Fibroblast of skin of left biceps (primary cell): ENCODE measurements at places on chromosomes 2 and 18.
A peak's percentile ranks its signal among the peaks of the same experiment; 100 is the strongest.

DNA sequence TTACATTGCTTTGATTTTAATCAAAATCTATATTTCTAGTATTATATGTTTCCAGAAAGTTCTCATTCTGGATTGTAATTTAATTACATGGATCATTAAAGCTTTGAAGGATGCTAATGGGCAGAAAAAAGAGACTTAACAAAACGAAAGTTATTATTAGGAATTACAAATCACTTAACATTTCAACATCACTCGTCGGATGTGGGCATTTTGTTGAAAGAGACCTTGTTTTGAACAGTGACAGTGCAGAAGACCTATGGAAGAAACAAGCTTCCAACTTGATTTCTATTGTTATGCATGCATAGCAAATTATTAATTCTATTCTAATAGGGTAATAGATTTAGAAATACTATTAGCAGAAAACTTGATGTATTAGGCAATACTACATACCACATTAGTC, 31.4 kb upstream of the DARS1 start:
- no peak for DNase-seq

DNA sequence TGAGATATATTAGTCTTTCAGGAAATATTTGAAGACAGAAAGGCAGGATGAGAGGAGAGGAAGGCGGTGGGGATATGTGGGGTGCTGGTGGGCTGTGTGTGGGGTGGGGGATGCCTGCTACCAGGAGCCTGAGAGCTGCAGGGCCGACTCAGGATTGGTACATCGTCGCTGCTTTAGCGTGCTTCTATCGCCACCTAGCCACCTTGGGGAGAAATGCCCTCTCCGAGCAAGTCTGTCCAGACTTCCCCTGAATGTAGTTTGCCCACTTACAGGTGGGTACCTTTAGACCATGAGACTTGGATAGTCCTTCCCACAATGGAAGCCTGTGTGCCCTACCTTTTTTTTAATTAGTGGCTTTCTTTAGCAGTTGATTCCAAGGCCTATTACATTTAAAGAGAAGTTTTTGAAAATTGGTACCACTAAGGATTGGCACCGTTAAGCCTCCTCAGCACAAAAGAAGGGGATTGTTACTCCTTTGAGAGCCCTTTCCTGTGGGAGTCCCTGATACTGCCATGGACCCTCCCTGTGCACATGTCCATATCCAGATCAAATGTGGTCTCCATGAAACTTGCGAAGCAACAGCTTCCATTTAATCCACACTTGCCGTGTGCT, 114.1 kb upstream of the NDUFV2 start:
- DNase-seq, result no peak

- DNase-seq, result no peak
Measured at GRCh38 chr2:240623531-240624010, 1.7 kb upstream of the GPR35 start.

DNA sequence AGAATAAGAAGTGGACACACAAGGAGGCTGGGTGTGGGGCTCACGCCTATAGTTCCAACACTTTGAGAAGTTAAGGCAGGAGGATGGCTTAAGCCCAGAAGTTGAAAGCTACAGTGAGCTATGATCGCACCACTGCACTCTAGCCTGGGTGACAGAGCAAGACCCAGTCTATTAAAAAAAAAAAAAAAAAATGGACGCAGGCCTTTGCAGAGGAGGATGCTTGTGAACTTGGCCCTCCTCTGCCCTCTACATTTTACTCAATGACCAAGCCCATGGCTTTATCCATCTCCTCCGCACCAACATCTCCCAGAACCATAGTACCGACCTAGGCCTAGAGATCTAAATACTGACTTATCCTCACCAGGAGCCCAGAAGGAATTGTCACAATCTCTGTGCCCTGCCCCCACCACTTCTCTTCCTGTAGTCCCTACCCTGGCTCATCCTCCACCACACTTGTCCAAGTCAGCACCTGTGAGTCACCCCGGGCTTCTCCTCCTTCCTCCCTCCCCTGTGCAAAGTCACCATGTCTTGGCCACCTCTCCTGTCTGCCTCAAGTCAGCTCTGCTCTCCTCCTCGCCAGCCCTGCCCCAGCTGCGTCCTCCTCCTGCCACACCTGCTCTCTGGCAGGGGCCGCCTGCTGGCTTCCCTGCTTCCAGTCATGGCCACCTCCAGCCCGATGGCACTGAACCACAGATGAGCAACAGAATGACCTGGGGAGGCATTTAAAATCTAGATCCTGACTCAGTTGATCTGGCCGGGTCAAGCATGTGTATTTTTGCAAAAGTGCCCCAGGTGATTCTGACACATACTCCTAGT, 35.8 kb upstream of the ASPRV1 start:
- DNase-seq, result no peak

GRCh38 chr2:179580378-179581146, 280.9 kb downstream of the ZNF385B start:
- no peak for DNase-seq

- DNase-seq, result no peak
Measured at GRCh38 chr18:26086959-26087358, 3.5 kb downstream of the SS18 start.

DNA sequence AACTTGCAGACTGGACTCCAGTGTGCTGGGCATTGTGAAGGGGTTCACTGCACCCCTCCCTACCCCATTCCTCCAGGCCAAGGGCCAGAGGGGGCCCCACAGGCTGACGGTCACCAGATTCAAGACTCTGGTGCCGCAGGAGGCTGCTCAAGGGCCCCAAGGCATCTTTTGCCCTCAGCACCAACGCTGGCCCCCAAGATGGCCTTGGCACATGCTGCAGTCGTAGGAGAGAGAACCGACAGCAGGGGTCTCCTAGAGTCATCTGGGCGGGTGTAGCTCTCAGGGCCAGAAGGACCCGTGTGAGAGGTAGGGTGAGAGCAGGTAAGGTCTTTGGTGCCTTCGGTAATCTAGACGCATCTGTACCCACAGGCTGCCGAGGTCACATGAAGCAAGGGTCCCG, 18.7 kb upstream of the ODC1 start:
- no peak for DNase-seq

DNA sequence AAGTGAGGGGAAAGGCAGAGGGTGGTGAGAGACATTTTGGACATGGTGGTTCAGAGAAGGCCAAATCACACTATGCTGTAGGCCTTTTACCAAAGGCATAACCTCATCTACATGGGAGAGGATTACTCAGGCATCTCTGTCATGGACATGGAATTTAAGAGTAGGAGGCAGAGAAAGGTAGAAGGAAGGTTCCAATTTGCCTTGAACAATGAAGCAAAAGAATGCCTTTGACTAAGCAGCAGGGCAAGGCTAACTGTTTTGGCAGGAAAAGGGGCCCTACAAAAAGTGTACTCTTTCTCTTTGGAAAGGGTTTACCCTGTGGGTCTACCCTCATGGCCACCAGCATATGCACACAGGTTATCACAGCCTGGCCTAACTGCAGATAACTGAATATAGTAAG, 45.6 kb upstream of the RNU4ATAC start:
- no peak for DNase-seq

- no peak for DNase-seq
Measured at GRCh38 chr2:31070339-31071125, 67.7 kb downstream of the GALNT14 start.

DNA sequence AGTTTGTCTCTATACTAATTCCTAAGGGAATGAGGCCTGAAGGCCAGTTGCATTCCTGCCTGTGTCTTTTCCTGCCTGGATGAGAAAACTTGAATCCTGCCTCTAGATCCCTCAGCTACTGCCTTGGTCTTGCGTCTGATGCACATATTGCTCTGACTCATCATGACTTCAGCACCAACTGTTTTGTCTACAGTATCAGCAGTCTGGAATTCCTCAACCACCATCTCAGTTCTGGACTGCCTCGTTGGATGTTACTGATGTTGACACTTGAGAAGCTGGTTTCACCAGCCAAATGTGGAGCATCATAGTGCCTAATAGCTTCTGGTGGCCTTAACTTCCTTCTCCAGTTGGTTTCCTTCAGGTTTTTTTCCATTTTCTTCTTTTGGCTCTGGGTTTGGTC, 211.0 kb downstream of the CTNNA2 start:
- DNase-seq, result peak; percentile 89

DNA sequence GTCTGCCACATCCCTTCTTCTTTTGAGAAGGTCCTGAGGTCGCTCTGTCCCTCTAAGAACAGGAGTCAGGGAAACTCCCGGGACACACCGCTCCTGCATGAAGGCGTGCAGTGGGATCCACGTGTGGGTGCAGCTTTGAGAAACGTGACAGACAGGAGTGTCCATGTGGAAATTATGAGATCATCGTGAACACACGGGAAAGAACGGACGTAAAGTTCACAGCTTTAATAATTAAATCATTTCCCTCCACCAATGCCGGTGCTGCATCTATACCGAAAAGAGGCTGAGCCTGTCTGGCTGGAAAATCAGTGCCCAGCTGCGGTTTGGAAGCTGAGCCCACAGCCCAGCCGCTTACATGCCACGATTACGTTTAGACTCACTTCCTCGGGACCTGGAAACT, 372.4 kb upstream of the SALL3 start:
- DNase-seq, result no peak

DNA sequence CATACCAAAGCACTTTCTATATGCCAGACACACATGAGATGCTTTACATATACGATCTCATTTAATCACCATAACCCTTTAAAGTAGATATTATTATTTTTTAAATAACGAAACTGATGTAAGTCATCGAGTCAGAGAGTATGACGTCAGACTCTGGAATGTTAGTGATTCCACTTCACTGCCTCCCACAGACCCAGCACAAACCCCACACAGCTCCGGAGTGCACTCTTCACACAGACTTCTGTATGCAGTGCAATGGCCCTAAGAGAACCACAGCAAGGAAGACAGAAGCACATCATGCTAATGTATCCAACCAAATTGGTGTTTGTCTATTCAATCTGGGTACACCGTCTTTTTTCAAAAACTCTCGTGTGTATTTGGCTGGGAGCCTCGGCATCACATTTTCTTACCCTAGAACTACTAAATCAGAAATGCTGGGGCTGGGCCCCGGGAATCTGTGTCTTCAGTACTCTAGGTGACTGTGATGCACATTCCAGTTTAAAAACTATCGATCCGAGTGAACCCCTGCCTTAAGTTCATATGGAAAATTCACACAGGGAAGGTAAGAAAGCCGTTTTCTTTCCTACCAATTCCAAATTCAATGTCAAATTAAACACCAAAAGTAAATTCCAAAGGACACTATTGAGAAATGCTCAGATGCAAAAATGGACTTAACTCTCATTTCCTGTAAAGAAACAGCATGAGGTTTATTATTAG, 117.7 kb upstream of the ACVR1C start:
- peak; percentile 29 for DNase-seq

GRCh38 chr2:79670198-79670597, 157.3 kb downstream of the CTNNA2 start:
- DNase-seq, result no peak

DNA sequence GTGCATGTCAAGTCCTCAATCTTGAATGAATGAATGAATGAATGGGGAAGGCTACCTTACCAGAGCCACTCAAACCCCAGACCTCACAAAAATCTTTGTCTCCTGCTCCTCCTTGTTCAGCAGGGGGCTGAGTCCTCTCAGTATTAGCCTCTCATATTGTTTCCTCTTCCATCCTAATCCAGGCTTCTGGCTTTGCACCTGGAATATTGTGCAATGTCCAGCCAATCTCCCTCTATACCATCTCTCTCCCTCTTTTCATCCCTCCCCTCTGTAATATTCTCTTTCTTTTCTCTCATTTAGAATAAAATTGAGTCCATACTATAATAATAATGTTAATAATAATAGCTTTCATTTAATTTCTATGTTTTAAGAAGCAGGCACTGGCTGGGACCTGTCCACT, 34.3 kb downstream of the ARHGAP25 start:
- no peak for DNase-seq

GRCh38 chr2:32712870-32713269, 85.0 kb downstream of the TTC27 start:
- no peak for DNase-seq

DNA sequence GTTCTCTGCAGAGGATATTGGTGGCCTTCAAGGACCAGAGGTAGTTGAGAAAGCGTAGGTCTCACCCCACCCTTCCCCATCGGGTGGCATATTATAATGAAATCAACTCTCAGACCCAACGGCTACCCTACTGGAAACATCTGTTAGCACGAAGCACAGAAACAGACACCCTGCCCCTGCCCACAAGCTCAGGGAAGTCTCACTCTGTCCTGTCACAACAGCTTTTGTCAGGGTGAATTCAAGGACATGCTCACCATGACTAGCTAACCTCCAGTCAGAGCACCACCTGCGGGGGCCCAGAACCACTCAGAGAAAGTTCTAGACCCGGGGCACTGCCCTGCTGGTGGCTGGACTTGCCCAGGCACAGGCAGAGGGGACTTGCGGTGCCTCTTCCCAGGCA, 3.5 kb upstream of the B3GNT7 start:
- DNase-seq, result no peak

DNA sequence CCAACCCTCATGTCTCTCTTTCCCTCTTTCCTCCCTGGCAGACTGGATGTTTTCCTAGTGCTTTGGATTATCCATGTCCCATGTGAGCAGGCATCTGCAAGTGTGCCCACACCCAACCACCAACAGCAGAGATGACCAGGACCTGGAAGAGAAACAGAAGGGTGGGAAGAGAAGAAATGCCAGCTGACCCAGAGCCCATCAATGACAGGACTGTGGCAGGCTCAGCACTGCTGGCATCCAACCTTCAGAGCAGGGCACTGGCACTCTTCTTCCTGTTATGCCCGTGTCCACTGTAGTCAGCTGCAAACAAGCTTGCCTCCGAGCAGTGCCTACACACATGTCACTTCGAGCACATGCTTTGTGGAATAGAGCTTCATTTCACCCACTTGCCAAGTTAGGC, 121.1 kb downstream of the TANC1 start:
- no peak for DNase-seq

- peak; percentile 42 for DNase-seq
Measured at GRCh38 chr2:19579461-19579860, 221.0 kb upstream of the OSR1 start.

DNA sequence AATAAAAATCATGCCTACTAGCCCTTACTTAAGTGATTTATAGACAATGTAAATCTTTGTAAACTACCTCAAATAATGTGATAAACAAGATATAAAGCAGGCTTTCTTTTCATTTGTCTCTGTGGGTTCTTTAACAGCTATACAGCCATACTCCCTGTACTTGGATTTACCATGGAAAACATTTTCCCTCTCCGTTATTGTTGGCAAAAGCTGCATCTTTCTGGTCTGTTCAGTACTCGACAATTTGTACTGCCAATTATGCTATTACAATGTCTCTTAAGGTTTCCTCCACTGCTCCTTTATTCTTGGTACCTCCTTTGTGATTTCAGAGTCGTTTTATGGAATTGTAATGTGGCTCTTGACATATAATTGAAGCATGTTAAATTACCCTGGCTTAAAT, 426.3 kb upstream of the PKDCC start:
- no peak for DNase-seq

GRCh38 chr2:98716786-98717185, 14.1 kb downstream of the MGAT4A start:
- DNase-seq, result no peak

DNA sequence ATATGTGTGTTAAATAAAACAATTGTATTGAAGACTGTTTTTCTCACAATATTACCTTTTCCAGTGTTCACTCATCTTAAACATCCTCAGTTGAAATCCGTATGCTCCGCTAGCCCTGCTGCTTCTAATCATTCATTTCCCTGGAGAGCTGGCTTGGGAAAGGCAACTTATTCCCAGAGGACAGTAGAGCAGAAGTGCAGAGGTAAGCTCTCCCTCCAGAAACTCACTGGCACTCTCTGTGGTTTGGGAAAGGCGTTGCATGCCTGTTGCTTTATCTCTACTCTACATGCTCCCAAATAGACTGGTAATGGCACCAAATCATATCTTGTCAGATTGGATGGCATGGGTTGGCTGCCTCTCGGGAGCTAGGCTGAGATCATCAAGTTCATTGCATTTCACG, 117.1 kb upstream of the BOD1L2 start:
- DNase-seq, result no peak

- no peak for DNase-seq
Measured at GRCh38 chr2:238905644-238906043, 57.8 kb downstream of the TWIST2 start.
